Lower lobe of right lung (tissue), 2 donors: ENCODE measurements at places on chromosomes 4 and X. TPM values are rescaled to one million over a fixed set of nuclear protein-coding genes. Genes with fewer than 3 reads are reported as not detected.

Gene TMEM35A
- 1.5 TPM for total RNA-seq

Gene HCCS
- total RNA-seq, result 19.5 TPM

Gene TEX13D
- total RNA-seq, result not detected

Gene CT45A10
- not detected for total RNA-seq

Gene PAGE5
- total RNA-seq, result not detected

Gene FAM114A1
- total RNA-seq, result 41.6 TPM

Gene MCF2
- total RNA-seq, result not detected

Gene CITED1
- 0.65 TPM for total RNA-seq

Gene IQSEC2
- total RNA-seq, result 24.0 TPM

Gene GPRASP2
- 7.9 TPM for total RNA-seq

Gene TBCK
- 45.7 TPM for total RNA-seq

Gene EVC2
- 4.9 TPM for total RNA-seq

Gene TCEAL2
- total RNA-seq, result 1.9 TPM
